ENCODE measurements at places on chromosomes 16 and 17.

DNA sequence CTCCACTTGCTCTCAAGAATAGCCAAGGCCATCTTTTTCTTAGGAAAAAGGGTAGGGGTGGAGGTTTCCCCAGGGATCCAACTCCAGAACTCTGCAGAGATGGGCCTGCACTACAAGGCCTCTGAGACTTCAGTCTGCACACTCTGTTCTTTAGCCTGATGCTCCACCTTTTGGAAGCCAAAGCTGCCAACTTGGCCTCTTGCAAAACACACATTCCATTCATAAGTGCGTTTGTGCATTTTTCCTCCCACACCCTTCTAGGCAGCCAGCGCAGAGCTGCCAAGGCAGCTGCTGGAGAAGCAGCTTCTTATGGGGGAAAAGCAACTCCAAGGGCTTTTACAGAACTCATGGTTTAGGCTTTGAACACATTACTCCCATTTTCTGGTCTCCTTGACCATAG, 45.3 kb downstream of the REXO5 start:
- DNase-seq: no peak

DNA sequence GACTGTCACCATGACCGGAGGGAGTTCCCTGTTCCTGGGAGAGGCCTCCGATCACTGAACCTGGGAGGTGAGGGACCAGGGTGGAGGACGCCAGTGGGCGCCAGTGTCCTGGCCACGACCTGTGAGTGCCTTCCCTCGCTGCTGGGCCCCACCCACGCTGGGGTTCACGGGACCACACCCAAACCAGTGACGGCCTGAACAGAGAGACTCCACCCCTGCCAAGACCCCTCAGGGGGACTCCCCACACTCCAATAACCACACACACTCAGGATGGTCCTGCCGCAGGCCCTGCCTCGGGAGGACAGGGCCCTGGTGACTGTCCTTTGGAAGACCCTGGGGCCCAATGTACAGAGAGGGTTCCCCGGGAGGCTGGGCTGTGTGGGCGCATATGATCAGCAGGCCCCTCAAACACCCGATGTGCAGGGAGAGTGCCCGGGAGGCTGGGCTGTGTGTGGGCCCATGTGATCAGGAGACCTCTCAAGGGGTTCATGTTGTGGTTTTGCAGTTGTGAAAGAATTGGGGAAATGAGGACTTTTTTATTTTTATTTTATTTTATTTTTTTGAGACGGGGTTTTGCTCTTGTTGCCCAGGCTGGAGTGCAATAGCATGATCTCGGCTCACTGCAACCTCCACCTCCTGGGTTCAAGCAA, 26.6 kb downstream of the TPSD1 start:
- no peak for DNase-seq

DNA sequence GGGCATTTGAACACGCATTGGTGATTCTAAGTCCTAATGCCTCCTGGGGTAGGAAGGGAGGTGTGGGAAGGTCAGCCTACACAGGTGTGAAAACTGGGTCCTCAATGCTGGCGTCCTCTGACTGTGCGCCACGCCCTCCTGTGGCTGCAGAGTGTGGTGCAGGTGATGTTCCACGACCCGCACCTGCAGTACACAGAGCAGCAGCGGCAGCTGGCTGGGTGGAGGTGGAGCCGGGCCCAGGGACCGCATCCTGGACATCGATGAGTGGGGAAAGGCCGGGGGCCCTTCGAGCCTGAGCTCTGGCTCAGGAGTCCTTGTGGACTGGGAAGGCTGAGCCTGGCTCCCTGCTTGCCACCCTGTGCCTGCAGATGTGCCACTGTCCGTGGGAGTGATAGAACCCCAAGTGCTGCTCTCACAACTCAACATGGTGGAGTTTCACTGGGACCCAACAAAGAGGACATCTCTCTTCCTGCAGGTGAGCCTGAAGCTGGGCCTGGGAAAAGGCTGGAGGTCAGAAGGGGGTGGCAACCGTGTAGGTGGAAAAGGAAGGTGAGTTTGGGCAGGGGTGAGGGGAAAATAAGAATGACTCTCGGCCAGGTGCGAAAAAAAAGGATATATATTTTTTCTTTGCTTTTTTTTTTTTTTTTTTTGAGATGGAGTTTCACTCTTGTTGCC, 14.0 kb upstream of the STAC2 start:
- peak; percentile 18 for DNase-seq

DNA sequence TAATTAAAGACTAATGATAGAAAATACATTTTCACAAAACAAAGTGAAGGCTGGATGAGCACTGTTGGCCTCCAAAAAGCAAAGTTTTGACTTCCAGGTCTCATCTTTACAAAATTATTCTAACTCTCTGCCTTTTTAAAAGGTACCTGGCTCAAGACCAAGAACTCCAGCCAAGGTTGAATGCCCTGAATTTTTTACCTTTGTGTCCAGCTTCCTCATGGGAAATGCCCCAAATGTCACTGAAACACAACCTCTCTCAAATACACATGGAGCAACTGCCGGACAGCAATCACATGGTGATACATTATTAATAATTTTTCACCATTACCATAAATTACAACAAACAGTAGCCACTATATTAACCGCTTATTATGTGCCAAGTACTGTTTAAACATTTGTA, 32.2 kb downstream of the ADAMTS18 start:
- DNase-seq: no peak
